ENCODE measurements at places on chromosomes 4 and X. TPM values are rescaled to one million over a fixed set of nuclear protein-coding genes. Genes with fewer than 3 reads are reported as not detected.

Gene PAK3
- 0.67 TPM for total RNA-seq

Gene RNF113A
- 25.2 TPM for total RNA-seq

DNA sequence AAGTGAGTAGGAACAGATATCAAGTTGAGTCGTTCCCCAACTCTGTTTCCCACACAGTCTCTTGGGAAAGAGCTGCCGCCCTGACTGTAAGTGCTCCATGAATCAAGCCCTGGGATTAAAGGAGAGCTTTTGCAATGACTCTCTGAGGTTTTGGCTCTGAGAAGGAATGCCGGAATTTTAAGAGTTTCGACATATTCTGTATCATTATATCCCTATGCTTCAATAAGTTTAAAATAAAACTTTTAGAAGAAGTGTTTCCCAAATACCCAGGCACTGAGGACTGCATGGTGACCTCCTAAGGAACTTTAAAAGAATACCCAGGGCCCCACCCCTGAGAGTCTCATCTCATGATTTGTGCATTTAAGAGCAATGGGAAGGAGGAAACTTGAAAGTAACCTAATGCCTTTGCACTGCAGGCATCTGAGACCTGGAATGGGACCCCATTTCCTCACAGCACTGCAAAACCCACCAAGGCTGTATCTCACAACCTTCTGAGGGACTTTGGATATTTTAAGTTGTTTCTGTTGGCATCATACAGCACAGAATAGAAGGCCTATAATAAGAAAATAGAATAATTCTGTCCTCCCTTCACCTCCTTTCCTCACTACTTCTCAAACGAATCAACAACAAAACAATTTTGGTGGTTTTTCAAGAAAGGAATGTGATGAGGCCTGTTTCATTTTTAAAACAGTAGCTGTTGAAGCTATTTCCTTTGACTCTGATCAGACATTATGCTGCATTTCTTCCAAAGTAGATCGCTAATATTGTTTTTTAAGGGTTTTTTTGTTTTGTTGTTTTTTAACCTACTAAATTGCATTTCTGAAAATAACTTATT lies 121.2 kb downstream of the GASK1B start:
- no peak overlapping the region for H3K27ac ChIP-seq
- no peaks in the 10 kb centered on the region for H3K36me3 ChIP-seq
- no peak for ATAC-seq
- no peaks in the 10 kb centered on the region for H3K4me1 ChIP-seq

GRCh38 chrX:38770152-38770551 lies 31.1 kb upstream of the MID1IP1 start:
- no peak for ATAC-seq
- H3K4me3 ChIP-seq = no peak overlapping the region
- H3K27ac ChIP-seq = no peak overlapping the region
- H3K27me3 ChIP-seq = no peaks in the 10 kb centered on the region

DNA sequence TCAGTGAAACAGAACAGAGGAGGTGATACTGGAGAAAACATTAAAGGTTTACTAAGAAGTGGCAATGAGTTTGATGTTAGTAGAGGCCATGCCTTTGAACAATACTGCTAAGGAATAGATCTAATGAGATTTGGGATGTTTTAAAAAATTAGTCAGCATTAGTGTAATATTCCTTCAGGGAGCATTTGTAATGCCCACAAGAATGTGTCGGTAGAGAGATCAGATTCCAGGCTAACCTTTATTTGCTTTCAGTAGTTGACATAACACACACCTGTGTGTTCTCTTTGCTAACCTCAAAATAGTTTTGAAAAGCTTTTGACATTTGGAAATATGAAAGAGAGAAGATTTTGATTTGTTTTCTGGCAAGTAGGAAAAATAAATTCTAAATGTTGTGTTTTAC lies 328.8 kb downstream of the BMPR1B start:
- H3K4me1 ChIP-seq = peaks cover 7% of the 10 kb centered on the region
- peaks cover 3% of the 10 kb centered on the region for H3K27me3 ChIP-seq
- H3K36me3 ChIP-seq = no peaks in the 10 kb centered on the region
- H3K4me3 ChIP-seq = no peak overlapping the region

DNA sequence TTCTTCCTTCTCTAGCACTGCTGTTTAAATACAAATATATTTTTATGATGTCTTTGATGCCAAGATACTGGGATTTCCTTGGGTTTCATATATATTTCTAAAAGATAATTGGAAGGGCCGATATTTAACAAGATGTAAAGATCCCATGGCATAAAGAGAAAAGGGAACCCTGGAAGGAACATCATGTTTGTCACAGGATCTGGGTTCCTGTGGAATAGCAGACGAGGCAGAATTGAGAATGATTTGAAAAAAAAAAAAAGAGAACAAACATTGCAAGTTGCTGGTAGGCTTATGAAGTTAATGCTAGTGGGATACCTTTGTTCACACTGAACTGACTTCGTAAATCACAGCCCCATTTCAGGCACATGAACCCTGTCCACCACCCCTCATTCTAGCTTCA lies 33.6 kb downstream of the RASSF6 start:
- ATAC-seq = no peak
- H3K4me1 ChIP-seq = no peaks in the 10 kb centered on the region
- no peaks in the 10 kb centered on the region for H3K27me3 ChIP-seq
- H3K36me3 ChIP-seq = no peaks in the 10 kb centered on the region

GRCh38 chr4:98620087-98620784 lies 38.2 kb downstream of the TSPAN5 start:
- no peaks in the 10 kb centered on the region for H3K36me3 ChIP-seq
- H3K27ac ChIP-seq = no peak overlapping the region
- H3K4me1 ChIP-seq = peaks cover 28% of the 10 kb centered on the region

- H3K36me3 ChIP-seq = no peaks in the 10 kb centered on the region
- H3K4me1 ChIP-seq = no peaks in the 10 kb centered on the region
- peaks cover 7% of the 10 kb centered on the region for H3K27me3 ChIP-seq
- H3K4me3 ChIP-seq = no peak overlapping the region
Observed at GRCh38 chr4:72119946-72120345, 88.1 kb downstream of the NPFFR2 start.

DNA sequence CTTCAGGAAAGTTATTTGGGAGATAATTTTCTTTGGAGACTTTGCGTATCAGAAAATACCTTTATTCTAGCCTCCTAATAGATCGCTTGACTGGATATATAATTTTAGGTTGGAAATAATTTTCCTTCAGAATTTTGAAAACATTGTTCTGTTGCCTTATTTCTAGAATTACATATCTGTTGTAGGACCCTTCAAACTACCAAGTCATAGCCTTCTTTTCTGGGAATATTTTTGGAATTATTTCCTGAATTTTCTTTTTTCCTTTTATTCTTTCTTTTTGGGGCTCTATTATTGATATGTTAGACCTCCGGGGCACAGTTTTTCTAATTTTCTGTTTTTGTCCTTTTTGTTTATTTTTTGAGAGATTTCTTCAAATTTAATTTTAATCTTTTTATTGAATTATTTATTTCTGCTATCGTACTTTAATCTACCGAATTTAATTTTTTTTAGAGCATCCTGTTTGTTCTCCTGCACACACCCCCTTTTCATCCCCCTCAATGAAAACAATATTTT lies 100.5 kb downstream of the KDM6A start:
- no peak for ATAC-seq
- no peak overlapping the region for H3K27ac ChIP-seq
- no peaks in the 10 kb centered on the region for H3K27me3 ChIP-seq

DNA sequence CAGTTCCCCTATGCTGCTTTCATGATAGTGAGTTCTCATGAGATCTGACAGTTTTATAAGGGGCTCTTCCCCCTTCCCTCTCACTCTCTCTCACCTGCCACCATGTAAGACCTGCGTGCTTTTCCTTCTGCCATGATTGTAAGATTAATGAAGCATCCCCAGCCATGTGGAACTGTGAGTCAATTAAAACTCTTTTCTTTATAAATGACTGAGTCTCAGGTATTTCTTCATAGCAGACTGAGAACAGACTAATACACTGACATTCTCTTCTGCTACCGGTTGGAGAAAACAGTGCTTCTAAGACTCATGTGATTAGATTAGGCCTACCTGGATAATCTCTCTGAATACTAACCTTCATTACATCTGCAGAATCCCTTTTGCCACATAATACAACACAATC lies 45.4 kb upstream of the TRPC5OS start:
- H3K27ac ChIP-seq = no peak overlapping the region
- no peaks in the 10 kb centered on the region for H3K36me3 ChIP-seq
- no peak overlapping the region for H3K4me3 ChIP-seq
- no peak for ATAC-seq
- no peaks in the 10 kb centered on the region for H3K4me1 ChIP-seq

DNA sequence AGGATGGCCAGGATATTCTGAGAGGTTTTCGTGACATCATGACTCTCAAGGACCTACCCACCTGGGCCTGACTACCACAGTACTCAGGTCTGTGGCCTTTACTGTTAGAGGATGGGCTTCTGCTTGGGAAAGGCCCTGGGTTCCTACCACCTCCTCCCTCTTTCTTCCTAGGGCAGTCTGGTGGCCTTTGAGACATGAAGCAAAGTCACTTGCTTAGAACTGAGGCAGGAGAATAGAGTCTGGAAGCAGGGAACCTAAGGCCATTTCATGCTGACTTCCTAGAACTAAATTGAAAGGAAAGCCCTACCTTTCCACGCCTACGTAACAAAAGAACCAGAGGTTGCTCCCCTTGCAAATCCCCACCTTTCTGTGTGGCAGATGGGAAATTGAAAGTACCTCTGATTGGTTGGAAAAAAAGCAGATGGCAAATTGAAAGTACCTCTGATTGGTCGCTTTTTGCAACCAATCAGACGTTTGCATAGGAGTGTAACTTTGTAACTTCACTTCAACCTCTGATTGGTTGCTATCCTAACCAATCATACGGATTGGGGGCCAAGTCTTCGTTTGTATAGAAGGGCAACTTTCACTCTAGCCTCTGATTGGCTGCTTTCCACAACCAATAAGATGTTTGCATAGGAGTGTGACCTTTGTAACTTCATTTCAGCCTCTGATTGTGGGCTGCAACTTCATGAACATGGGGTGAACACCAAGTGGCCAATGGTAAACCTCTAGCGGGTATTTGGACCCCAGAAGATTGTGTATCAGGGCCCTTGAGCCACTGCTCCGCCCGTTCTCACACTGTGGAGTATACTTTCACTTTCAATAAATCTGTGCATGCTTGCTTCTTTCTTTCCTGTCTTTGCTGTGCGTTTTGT lies 9.9 kb upstream of the AKAP14 start:
- peak; percentile 79 for ATAC-seq
- H3K4me1 ChIP-seq = no peaks in the 10 kb centered on the region
- H3K27ac ChIP-seq = no peak overlapping the region
- H3K4me3 ChIP-seq = peak overlapping the region; percentile 66
- no peaks in the 10 kb centered on the region for H3K27me3 ChIP-seq

DNA sequence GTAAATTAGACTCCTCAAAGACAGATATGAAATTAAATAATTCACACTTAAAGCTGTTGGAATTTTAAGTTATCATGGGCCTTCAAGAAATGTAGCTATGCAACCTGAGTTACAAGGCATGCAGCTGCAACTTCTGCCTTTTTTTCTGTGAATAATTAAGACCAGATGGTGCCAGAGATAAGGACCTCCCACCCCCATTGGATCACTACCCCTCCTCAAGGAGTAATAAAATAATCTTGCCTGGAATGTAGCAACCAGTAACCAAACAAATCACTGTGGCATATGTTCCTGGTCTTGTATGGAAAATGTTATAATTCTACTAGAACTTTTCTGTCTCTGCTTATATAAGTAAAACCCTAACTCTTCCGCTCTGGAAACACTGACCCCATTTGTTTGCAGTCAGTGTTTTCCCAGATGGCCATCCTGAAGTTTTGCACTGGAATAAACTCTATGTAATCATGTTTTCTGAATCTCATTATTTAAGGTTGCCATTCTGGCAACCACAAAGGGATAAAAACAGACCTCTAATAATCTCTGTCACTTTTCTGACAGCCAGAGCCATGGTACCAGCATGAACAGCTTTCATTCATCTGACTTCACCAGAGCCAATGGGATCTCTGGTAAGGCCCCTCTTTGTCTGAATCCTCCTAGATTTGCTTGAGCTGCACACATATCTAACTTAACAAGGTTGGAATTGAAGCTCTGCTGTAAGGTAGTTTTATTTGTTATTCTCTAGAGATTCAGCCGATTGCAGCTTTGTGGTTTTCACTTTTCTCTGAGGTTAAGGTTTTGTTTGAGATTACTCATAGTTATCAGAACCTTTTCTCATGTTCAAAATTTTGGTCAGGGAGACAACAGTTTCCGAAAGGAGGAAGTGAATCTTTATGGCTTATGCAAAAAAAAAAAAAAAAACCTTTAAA lies 274.6 kb downstream of the NAF1 start:
- peak; percentile 70 for ATAC-seq
- H3K27me3 ChIP-seq = peaks cover 8% of the 10 kb centered on the region
- H3K4me1 ChIP-seq = no peaks in the 10 kb centered on the region
